ENCODE measurements at places on chromosomes 6 and 20.
A peak's percentile ranks its signal among the peaks of the same experiment; 100 is the strongest.

DNA sequence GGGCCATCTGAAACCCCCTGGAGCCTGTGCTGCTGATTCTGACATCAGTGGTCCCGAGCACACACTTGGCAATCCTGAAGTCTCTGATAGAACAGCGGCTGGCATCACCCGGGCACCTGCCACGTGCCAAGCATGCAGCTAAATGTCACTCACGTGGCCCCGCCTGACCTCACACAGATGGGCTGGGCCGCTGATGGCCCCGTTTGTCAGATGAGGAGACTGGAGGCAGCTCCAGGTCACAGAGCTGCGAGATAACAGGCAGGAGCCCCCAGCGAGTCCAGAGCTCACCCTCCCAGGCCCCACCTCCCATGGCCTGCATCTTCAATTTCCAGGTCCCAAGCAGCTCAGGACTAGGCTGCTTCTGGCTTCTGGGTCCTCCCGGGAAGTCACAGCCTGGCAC is 67.2 kb downstream of the YTHDF1 start:
- DNase-seq = no peak

DNA sequence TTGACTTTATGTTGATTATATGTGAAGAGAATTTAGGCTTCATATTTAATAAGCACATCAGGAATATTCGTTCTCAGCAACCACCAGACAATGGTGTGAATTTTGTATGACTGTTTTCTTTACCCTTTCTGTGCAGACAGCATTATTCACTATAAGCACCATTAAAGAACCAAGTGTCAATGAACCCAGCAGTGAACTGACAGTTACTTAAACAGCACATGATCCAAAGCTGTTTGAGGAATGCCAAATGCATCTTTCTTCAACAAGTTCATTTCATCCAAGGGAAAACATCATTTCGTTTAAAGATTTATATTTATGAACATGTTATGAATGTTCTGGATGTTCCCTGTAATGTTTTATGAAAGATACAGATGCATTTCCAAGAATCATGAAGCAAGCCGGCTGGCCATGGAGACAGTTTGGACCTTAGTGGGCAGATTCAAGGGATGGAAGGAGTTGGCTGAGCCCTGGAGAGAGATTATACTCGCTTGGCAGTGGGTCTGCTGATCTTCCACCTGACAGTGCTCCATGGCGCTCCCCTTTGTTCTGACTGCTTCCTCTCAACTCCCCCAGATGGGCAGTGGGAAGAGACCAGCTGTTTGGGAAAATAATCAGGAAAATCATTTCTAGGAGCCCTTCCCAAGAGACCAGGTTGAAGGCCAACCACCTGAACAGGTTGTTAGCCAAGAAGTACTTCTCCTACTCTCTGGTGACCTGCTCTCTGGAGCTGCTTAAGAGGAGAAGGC is 326.0 kb upstream of the RSPO3 start:
- DNase-seq = no peak

GRCh38 chr20:1920252-1920651 is 25.0 kb downstream of the SIRPA start:
- no peak for DNase-seq

DNA sequence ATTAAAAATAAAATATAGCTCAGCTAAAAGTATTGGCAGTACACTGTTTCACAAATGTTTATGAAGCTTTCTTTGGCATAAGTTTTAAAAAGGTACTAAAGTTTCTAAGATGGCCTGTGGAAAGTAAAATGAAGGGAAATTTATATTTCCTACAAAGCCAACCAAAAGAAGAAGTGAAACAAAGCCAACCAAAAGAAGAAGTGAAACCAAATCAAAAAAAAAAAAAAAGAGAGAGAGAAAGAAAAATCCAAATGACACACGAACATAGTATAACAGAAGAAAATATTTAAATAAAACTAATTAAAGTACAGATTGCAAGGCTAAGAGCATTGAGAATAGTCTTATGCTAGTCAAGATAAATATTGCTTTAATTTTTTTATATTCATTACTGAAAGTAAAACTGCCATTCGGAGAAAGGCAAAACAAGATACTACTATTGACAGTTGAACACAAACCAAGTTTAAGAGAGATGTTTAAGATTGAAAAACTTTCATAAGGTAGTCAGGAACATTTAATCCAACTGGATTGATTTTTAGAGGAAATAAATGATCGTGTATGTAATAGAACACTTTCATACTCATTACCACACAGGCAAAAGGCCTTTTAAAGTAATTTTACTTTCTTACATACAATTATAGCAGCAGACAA is 12.8 kb upstream of the KHDRBS2 start:
- DNase-seq = peak; percentile 40

GRCh38 chr20:61886721-61887595 is 178.7 kb downstream of the TAF4 start:
- DNase-seq = peak; percentile 71

- DNase-seq = peak; percentile 81
These were observed 15.5 kb downstream of the CCDC167 start for GRCh38 chr6:37483917-37484785.

- DNase-seq = no peak
These were observed 18.4 kb upstream of the PTPRK start for GRCh38 chr6:128538763-128539162.

DNA sequence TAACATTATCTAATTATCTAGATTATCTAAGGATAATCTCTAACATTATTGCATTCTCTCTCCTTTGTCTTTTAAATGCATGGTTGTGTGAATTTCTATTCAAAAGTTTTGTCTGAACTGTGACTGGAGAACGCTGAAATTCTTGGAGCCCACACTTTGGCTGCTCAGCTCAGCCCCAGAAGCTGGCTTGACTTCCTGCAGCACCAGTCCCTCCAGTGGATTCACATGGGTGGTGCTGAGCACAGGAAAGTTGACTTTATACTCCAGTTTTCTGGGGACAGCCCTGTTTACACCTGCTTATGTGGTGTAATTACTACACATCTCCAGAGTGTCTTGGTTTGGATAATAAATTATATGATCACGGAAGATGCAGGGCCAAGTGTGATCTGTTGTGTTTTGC is 255.1 kb upstream of the NOX3 start:
- DNase-seq = no peak

GRCh38 chr20:58942549-58942948 is 38.5 kb upstream of the NELFCD start:
- no peak for DNase-seq

DNA sequence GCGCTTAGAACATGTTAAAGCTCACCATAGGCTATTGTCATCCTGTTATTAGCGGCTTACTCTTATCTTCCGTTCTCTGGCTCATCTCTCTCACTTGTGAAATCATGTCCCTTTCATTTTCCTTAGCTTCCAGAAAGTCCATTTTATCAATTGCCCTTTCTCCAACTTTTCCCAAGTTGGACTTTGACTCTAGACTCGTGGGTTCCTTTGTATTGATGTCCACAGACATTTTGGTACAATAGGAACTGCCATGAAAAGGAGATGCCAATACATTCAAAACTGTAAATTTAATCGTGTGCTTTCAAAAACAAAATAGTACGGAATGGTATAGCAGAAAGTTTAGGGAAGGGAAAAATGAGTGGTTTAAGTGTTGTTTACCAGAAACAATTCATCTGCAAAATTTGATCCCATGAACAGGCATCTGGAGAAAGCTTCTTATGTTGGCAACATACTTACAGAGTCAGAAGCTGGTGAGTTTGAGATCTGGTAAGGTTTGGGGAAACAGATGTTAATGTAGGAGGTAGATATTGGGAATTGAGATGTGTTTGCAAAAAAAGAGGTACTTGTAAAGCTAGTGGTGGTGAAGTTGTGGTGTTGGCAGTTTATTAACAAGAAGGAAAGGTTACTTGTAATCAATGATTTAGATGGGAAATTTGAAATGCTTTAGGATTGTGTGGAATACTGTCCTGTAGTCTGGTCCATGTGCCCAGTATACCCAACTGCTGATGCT is 10.2 kb upstream of the HIVEP1 start:
- DNase-seq = no peak

DNA sequence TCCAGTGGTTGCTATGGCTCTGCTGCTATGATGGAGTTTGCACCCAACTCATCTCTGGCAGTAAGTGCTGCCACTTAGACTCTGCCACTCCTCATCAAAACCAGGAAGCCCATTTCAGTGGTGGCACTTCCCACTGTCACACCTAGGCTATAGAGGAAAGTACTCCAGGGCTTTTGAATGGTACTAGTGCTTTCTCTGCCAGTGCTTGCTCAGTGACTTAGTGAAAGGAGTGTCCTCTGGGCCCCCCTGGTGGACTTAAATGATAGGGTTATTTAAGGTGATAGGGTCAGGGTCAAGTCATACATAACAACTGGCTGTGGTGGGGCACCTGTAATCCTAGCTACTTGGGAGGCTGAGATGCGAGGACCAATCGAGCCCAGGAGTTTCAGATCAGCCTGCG is 22.8 kb downstream of the FITM2 start:
- no peak for DNase-seq

GRCh38 chr6:140846503-140847261 is 1286.0 kb upstream of the GJE1 start:
- DNase-seq = no peak

GRCh38 chr6:14226051-14226660 is 108.6 kb downstream of the CD83 start:
- no peak for DNase-seq

GRCh38 chr20:22374678-22375590 is 209.4 kb downstream of the FOXA2 start:
- DNase-seq = no peak

- DNase-seq = no peak
These were observed 361.4 kb upstream of the JAG1 start for GRCh38 chr20:11035211-11035610.

DNA sequence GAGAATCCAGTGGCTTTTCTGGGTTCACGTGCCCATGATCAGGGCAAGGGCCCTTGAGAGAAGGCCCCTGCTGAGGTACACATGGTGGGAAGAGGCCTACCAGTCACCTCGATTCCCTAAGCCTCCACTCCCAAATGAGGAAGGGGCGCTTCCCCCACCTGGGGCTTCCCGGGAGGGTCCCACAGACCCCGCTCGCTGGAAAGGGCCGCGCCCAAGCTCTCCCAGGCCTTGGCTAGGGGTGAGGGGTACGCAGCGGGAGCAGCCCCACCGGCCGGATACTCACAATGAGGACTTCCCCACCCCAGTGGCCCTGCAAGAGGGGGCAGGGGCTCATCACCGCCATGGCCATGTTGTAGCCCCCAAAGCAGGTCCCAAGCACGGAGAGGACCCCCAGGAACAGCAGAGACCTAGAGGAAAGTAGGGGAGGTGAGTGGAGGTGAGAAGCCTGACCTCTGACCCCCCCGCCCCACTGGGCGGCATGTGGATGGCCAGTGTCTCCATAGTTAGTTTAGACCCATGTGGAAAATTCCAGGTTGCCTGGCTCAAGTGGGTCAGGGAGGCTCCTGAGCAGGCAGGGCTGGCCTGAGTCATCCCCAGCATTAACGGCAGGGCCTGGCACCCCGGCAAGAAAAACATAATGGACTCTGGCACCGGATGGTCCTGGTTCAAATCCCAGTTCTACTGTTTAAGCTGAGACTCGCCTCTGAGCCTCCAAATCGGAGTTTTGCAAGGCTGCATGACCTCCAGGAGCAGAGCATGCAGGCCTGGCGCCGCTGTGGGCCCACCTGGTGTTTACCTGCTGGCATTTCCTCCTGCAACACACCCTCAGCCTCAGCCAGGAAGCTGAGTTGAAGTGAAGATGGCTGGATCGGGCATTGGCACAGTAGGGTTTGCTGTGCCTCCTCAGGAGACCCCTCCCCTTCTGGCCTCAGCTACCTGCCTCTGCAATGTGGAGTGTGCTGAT is 6.6 kb downstream of the SLC52A3 start:
- DNase-seq = no peak

DNA sequence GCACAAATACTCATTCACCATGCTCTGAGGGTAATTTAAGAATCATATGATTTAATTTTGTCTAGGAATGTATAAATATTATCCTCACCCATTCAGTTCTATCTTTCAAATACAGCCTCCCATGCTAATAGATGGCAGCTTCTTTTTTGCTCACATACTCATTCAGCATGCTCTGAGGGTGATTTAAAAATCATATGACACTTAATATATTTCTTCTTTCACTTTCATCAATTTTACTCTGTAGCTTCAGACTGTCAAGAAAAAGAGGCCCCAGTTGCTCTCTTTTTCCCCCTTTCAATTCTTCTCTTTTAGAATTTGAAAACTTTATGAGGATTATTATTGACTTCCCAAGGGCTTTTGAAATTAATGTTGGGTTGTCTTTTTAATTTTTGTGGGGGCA is 161.7 kb upstream of the LAMP5 start:
- DNase-seq = no peak

DNA sequence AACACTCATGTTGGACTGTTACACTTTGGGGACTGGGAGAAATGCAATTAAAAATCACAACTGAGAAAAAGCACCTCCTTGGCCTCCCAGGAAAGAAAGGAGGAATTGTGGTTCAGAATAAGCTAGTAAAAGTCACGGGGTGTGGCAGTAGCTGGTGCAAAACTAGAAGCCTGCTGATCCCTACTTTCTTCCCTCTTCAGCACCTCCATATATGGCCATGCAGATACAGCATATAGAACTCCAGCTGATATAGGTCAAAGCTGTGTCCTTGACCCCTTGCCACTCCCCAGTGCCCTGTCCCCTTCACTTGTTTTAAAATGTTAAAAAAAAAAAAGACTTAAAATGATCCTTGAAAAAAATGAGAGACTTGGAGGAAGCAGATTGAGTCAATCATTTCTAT is 5.5 kb upstream of the FLRT3 start:
- no peak for DNase-seq

GRCh38 chr6:108350528-108350927 is 55.7 kb downstream of the AFG1L start:
- no peak for DNase-seq

- no peak for DNase-seq
These were observed 334.1 kb downstream of the COL12A1 start for GRCh38 chr6:74871757-74872156.

DNA sequence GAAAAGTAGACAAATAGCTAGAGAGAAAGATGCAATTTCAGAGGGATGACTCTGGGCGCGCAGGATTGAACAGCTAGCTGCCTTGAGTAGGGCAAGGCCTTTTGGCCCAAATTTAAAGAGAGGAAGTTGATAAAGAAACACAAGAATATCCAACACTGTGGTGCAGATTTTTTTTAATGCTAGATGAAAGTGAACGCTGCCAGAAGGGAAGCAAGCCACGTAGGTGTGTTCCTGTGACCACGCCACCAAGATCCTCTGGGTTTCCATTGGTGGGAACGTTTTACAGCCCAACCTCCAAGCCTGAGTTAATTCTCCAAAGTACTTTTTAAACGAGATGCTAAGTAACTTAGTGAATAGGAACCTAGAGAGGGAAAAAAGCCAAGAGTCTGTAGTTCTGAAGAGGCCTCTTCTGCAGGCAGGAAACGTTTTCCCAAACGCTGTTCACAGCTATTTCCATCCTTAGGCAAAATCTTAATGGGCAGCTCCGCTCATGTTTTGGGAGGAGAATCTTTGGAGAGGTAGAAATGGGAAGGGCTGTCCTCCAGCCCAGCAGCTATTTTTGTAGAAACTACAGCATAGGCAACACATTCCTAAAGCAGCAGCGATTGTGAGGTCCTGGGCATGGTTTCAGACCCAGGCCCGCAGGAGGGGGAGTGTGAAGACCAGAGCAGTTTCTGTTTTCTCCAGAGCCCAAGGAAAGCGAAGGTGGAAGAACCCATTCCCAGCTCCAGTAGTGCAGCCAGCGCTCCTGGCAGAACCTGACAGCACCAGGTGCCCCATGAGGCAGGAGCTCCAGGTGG is 8.2 kb downstream of the LY86 start:
- peak; percentile 3 for DNase-seq

- DNase-seq = peak; percentile 73
These were observed 43.3 kb upstream of the MRPS10 start for GRCh38 chr6:42260972-42261371.

- DNase-seq = no peak
These were observed 32.2 kb downstream of the ARHGAP18 start for GRCh38 chr6:129677620-129678325.

GRCh38 chr6:158837684-158838625 is 18.8 kb upstream of the EZR start:
- DNase-seq = no peak

Data from GM20000 (cell line).